ENCODE measurements at places on chromosomes 2 and 18. TPM values are rescaled to one million over a fixed set of nuclear protein-coding genes. Genes with fewer than 3 reads are reported as not detected.

The NDC80 gene
- total RNA-seq: 2.9 TPM

The CCDC68 gene
- total RNA-seq: 3.6 TPM

The CBLN2 gene
- not detected for total RNA-seq

The ADAM17 gene
- 42.0 TPM for total RNA-seq

The CFC1 gene
- total RNA-seq: not detected

The ST6GAL2 gene
- total RNA-seq: 1.6 TPM

The CFAP210 gene
- total RNA-seq: not detected

The LRP2 gene
- not detected for total RNA-seq

The FRZB gene
- 0.32 TPM for total RNA-seq

The IL1F10 gene
- not detected for total RNA-seq

The RBM43 gene
- total RNA-seq: 8.4 TPM

The SMAD2 gene
- 112 TPM for total RNA-seq

The HOXD9 gene
- total RNA-seq: 8.9 TPM

The EMILIN1 gene
- total RNA-seq: 147 TPM

The TUBA3D gene
- not detected for total RNA-seq

The COL4A3 gene
- not detected for total RNA-seq

The CNTNAP5 gene
- 0.12 TPM for total RNA-seq

Data from hair follicle dermal papilla cell (primary cell).